ENCODE measurements at places on chromosomes 11 and 22.
A peak's percentile ranks its signal among the peaks of the same experiment; 100 is the strongest.

GRCh38 chr11:89220684-89221339, 43.1 kb downstream of the TYR start:
- no peak for DNase-seq

DNA sequence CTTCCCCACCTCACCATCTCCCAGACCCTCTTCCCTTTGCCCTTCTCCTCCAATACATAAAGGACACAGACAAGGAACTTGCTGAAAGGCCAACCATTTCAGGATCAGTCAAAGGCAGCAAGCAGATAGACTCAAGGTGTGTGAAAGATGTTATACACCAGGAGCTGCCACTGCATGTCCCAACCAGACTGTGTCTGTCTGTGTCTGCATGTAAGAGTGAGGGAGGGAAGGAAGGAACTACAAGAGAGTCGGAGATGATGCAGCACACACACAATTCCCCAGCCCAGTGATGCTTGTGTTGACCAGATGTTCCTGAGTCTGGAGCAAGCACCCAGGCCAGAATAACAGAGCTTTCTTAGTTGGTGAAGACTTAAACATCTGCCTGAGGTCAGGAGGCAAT, 58.2 kb downstream of the TIMP3 start:
- no peak for DNase-seq

DNA sequence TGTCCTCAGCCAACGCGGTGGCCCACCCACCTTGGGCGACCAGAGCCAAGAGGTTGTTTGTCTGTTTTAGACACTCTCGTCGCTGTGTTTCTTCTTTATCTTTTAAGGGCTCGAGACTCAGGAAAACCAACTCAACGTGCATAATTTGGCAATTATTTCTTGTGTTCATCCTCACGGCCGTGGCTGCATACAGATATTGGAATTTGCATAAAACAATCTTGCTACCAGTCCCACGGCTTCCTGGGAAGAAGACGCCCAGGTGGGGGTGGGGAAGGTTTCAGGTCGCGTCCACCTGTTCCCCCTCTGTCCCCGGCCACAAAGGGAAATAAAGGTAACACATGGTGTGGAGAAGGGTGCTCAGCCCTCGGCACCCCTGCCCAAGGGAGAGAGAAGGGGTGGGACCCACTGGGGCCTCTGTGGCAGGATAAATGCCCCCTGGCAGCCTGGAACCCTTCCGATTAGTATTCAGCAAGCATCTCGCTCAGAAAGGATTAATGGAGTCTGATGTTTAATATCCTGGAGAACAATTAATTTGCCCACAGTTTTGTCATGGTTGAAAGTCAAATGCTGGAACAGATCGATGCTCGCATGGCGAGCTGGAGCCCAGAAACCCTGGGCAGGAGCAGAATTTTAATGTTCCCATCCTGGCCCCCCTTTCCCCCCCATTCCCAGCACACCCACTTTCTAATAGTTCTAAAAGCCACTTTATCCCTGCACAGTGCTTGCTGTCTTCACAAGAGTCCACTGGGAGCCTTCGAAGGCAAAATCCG, 359.7 kb downstream of the MN1 start:
- DNase-seq = no peak

DNA sequence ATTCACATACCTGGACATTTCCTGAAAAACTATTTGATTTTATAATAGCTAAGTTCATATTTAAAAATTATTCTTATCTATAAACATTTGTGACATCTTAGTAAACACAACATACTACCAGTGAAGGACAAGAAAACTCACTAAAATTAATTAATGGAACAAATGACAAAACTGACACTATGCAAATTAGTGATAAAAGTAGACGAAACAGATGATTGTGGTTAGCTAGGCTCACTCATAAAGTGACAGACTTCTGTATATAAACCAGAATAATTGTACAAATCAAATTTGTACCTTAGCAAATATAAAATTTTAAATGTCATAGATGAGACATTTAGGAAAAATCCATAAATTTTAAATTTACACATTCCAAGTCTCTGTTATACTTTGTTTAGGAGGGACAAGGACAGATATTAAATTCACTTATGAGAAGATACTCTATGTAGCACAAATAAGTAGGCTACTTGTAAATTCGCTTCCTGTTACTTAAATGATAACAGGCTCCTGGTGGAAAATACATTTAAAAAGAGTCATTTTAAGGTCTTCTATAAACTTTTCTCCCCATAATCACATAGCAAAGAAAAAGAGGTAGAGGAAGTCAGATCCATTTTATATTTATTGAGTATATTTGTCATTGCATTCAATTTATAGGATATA, 81.2 kb downstream of the KIF18A start:
- DNase-seq = no peak

DNA sequence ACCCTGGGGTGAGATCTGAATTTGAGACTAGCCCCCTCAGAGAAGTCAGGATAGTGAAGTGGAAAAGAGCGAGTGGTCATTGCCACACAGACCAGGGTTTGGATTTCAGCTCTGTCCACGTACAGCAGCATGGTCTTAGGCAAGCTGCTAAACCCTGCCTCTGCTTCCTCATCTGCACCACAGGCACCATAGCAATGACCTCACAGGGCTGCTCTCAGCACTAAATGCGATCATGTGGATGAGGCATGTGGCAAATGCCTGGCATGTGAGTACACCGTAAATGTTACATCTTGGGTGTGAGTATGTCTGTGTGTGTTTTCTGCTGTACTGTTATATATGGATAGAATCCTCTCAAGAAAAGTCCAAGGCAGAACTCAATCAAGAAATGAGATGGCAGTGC, 15.8 kb downstream of the NAV2 start:
- peak; percentile 46 for DNase-seq

DNA sequence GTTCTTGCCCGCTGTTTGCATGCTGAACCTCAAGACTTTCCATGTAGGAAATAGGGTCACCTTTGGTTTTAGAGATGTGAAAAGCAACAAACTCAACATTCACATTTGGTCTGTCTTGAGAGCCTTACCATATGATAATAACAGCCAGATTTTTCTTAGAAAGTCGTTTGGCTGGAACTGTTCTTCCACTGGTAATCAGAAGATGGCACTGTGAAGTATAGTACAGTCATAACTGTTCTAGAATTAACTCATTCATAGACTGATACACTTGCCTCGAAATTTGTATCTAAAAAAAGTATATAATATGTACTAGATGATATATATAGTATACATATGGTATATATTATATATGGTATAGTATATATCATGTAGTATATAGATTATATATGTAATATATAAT, 12.3 kb downstream of the LUZP2 start:
- DNase-seq = no peak

DNA sequence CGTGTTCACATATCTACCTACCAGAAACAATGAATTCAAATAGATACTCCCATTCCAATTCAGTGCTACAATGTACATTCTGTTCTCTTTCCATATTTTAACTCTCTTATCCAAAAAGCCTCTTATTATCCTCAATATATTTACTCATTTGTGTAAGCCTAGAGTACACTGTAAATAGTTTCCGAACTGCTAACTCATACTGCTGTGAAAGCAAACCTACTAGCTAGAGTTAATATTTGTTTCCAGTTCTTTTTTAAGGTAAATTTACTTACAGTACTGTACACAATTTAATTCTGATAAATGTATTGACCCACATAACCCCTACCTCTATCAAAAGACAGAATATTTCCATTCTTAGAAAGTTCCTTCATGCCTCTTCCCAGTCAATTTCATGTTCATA, 71.8 kb downstream of the GRK3 start:
- DNase-seq = no peak

DNA sequence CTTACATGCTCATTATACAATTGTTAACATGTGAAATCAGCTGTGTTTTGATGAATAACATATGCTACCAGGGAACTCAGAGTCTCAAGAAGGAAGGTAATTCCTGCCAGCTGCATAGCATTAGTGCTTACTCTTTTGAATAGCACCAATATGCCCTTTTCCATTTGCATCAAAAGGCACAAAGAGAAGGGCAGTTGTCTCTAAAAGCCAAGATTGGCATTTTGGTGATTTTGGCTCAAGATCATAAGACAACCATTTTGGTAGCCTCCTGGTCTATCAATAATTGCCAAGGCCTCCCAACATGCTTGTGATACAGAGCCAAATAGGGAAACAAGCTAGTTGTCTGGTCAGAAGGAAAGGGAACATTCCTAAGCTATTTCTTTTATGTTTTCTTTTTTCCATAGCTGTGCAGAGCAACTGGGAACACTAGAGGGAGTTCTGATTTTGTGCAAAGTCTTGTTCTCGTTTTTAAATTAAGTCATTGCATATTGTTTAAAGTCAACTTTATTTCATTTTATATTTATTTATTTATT, 416.7 kb upstream of the CHORDC1 start:
- DNase-seq = no peak

DNA sequence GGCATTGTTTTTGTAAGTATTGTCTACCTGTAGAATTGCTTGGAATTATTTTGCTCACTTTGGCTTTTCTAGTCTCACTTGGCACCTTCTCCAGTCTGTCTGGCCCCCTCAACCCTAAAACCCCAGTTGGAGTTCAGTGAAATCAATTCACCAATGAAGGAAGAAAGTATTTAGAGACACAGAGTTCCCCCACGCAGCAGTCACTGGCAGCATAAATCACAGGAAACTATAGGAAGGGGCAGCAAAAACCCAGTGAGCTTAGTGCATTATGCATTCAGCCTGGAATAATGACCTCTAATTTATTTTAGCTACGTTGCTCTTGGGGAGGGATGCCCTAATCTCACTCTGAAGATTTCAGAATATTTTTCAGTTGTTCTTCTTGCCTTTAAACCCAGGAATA, 204.7 kb upstream of the BLID start:
- DNase-seq = no peak

- peak; percentile 49 for DNase-seq
Observed at GRCh38 chr22:41094041-41094593, 1.7 kb downstream of the EP300 start.

DNA sequence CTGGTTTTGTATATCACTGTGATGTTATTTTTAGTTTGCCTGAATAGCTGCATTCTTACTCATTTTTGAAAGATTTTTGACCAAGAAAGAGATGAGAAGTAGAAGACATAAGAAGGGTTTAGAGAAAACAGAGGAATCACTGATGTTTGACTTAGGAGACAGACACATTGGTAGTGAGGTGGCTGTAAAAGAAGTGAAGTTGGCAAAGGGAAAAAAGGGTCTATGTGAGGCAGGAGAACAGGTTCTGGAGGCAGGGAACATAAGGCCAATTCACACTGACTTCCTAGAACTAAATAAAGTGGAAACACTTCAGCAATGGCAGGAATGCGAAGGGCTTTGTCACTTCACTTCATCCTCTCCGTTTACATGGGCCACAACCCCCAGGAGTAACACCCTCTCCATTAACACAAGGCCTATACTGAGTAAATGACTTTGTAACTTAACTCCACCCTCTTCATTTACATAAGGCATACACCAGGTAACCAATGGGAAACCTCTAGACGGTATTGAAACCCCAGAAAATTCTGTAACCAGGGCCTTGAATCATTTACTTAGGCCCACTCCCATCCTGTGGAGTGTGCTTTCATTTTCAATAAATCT, 36.5 kb downstream of the CTSC start:
- DNase-seq = no peak

DNA sequence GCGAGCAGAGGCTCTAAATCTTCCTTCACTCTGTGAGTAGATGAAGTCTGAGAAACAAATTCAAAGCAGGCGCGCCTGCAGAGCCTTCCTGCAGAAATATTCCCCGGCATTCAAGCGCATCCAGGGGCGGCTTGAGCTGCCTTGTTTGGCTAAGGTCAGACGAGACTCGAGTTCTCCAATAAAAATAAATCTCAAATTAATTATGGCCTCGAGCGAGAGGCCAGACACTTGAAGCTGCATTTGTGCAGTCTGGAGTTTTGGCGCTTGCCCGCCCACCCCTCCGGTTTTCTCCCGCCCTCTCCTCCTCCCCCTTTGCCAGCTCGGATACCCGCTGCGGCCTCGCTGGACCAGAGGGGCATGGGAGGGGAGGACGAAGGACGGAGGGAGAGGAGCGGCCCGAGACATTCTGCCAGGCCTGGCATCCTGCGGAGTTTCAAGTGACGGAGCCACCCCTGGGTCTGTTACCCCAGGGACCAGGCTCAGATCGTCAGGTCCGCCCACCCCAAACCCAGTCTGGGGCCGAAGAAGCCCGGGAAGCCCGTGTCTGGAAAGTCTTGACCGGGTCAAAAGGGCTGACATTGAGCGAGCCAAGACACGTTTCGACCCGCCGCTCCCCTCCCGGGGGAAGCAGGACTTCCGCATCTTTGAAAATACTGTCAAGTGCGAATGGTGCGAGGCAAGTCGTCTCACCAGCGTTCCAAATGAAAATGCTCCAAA, 3.8 kb upstream of the FLI1 start:
- no peak for DNase-seq

- peak; percentile 49 for DNase-seq
Observed at GRCh38 chr11:86497310-86497709, 122.6 kb downstream of the CCDC81 start.

- DNase-seq = no peak
Observed at GRCh38 chr22:29487426-29487986, 7.5 kb downstream of the NEFH start.

DNA sequence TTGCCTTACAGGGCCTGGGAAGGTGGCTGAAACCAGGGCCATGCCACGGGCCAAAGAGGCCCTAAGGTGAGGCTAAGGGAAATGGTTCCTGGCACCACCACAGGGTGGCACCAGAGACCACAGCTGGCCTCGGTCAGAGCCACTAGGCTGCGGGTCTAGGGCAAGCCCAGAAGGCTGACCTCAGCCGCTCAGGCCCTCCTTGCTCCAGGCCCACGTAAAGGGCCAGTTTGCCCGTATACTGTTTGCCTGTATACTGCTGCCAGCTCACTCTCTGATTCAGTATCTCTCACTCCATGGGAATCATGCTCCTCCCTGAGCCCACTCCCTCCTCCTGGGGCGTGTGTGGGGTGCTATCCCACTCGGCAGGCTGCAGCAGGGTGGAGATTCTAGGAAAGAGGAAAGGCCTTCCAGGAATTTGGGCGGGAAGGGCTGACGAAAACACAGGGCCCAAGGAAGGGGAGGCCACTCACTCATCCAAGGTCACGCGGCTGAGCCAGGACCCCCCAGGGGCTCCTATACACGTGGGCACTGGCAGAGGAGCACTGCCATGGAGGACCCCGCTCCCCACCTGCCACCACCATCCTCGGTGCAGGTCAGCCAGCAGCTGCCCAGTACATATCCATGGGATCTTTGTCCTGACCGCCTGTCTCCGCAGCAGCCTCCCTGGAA, 62.4 kb downstream of the NECTIN1 start:
- DNase-seq = peak; percentile 75

DNA sequence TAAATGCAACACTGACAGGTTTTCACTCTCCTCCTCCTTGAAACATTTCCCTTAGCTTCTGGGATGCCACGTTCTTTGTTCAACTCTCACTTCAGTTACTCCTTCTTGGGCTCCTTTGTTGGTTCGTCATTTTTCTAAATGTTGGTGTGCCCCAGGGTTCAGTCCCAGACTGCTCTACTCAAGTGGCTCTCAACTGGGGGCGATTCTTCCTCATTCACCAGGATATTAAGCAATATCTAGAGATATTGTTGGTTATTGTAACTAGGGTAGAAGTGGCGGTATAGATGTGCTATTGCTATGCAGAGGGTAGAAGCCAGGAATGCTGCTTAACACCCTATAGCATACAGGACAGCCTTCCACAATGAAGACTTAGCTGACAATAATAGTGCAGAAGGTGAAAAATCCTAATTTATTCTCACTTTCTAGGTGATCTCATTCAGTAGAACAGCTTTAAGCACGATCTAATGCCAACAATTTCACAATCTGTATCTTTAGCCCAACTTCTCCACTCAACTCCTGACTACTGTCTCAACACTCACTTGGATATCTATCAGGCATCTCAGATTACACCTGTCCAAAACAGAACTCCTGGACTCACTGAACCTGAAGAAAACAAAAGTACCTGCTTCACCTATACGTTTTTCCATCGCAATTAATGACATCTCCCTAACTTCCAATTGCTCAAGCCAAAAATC, 4.6 kb downstream of the NUP160 start:
- no peak for DNase-seq
